Mesenteric fat pad (tissue), 1 donor: ENCODE measurements at places on chromosomes 2 and 18. TPM values are rescaled to one million over a fixed set of nuclear protein-coding genes. Genes with fewer than 3 reads are reported as not detected.

- DNase-seq, result no peak
These were observed 19.1 kb downstream of the EIF4E2 start for GRCh38 chr2:232569541-232569940.

Gene CRYGD
- not detected for total RNA-seq

DNA sequence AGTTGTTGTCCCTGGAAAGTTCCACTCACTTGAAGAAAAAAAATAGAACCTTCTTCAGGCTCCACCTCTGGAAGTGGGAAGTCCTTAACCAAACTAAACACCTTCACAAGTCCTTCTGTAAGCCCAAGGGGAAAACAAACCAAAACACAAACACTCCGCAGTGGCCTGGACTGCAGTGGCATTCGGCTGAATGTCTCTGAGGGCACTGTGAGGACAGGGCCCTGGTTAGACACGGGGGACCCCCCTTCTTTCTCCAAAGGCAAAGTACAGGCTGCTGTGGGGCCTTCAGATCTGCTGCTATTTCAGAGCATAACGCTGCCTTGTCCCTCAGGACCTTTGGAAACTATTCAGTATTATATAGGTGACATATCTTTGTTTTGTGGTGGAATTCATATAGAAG is 28.1 kb downstream of the FOSL2 start:
- no peak for DNase-seq

DNA sequence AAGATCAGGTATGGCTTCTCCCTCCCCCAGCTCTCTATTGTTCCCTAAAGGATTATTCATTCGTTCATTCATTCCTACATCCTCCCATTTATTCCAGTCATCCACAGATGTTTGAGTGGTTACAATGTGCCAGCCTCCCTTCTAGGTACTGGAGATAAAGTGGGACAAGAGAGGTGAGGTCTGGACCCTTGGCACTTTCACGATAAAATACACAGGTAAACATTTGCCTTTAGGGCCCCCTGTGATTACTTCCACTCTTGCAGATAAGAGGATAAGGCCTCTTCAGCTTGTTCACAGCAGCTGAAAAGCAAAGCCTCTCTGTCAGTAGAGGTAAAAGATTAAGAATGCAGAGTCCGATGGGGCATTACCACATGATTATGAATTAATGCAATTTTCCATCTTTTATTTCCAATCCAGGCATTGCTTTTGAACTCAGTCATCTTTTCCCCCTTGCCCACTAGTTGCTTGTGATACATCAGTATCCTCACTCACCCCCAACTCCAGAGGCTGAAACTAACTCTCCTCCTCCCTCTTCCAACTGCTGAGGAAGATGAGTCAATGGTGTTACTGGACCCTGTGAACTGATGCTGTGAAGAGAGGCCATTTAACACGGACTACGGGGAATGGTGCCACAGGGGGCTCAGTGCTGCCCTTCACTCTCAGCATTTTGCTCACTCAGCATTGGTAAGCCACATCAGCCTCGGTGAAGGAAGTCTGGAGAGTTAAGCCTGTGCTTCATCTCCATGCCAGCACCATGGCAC is 1.1 kb upstream of the DPP4 start:
- no peak for DNase-seq

- DNase-seq, result peak; percentile 73
These were observed 174.0 kb upstream of the MYCN start for GRCh38 chr2:15766303-15766861.
